ENCODE measurements at places on chromosomes 1 and 21.
A peak's percentile ranks its signal among the peaks of the same experiment; 100 is the strongest.

DNA sequence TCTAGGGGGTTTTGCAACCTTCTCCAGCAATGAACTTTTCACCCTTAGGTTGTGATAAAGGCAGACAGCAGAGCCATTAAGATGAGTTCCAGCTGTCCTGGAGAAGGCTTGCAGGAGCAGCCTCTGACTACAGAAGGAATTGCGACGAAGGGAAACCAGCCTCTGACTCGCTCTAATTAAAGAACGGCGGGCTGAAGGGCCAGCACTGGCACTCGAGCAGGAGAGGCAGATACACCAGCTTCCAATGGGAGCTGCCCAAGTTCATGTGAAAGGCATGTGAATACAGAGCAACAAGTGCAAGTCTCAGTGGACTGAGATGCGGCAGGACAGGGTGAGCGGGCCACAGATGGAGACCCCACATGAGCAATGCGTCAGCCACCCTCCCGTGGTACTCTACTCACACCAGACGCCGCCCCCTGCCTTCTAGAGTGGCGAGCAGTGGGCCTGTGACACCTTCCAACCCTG is 15.7 kb downstream of the RCC2 start:
- no peak for DNase-seq

- no peak for DNase-seq
Observed at GRCh38 chr1:147635342-147635741, 35.0 kb downstream of the ACP6 start.

GRCh38 chr1:161162806-161163205 is 3.4 kb upstream of the PPOX start:
- DNase-seq, result no peak

DNA sequence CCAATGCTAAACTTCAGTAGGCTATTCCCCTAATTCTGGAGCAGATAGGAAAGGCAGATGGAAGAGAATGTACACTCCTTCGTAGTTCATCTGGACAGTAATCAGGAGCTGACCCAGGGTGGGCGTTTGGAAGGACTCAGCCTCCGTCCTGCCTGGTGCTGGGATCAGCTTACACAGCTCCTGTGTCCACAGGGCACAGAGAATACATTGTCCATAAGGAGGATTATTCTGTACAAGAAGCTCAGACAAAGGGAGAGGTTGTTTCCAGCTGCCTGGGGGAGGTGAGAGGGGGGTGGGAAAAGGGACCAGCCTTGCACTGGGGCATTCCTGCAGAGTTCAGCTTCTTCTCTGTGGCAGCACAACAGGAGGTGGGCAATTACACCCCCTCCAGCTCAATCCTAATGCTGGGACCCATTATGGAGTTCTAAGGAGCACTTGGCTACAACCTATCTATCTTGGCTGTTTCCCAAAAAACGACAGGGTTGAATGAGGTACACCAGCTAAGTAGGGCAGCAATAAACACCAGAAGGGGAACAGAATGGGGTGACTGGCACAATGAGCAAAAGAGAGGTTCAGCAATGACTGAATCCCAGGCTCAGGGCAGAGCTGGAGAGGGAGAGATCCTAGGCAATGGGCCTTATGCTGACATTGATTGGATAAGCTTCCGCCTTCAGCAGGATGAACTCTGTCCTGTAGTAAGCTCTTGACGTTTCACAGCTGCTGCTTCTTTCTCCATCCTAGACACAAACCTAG is 7.4 kb downstream of the MED8 start:
- no peak for DNase-seq

- no peak for DNase-seq
Observed at GRCh38 chr1:94284476-94284875, 47.1 kb upstream of the ARHGAP29 start.

DNA sequence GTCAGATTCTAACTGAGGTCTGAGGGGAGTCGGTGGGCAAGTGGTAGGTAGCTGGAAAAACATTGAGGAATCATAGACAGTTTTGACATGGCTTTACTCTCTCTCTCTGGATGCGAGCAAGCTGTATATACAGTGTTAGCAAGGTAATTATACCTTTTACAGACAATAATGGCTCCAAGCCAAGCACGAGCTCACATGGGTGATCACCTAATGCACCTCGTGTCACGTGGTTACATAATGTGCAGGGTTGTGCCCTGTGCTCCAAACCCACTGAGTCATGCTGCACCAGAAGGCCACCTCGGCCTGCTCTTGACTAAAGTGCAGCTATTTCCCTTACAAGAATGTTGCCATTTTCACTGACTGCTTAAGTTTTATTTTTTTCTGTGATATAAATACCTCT is 7.6 kb upstream of the CLCA2 start:
- DNase-seq, result no peak

GRCh38 chr1:115595279-115596079 is 46.3 kb upstream of the VANGL1 start:
- DNase-seq, result peak; percentile 76

DNA sequence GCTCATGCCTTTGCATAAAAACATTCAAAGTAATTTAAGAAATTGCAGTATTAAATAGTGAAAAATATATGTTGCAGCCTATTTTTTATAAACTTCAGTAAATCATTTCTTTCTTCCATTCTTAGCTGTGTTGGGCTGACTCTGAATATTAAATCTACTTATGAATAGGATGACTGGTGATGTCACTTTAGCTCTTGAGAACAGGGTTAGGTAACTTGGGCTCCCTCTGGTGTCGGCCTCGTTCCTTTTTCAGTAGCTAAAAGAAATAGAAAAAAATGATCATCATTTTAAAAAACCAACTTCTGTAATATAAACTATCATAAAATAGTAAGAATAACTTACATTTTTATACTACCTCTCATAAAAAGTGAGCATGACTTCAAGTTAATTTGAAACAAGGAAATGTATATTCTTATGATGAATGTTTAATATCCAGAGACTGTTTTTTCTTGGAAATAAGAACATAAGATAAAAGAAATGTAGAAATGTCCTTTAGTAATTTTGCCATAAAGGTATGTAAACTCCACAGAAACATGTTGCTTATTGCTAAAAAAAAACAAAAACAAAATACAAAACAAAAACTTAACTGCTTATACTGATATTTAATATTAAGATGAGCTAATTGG is 26.8 kb upstream of the NCAM2 start:
- no peak for DNase-seq

GRCh38 chr1:13775459-13775858 is 75.5 kb downstream of the PRDM2 start:
- DNase-seq, result no peak

- DNase-seq, result no peak
Observed at GRCh38 chr1:97383797-97384196, 537.0 kb downstream of the DPYD start.

GRCh38 chr1:198903203-198903602 is 264.4 kb downstream of the PTPRC start:
- no peak for DNase-seq

GRCh38 chr1:101567582-101568189 is 330.9 kb downstream of the S1PR1 start:
- no peak for DNase-seq

- DNase-seq, result no peak
Observed at GRCh38 chr1:213724640-213725536, 262.9 kb upstream of the PROX1 start.

DNA sequence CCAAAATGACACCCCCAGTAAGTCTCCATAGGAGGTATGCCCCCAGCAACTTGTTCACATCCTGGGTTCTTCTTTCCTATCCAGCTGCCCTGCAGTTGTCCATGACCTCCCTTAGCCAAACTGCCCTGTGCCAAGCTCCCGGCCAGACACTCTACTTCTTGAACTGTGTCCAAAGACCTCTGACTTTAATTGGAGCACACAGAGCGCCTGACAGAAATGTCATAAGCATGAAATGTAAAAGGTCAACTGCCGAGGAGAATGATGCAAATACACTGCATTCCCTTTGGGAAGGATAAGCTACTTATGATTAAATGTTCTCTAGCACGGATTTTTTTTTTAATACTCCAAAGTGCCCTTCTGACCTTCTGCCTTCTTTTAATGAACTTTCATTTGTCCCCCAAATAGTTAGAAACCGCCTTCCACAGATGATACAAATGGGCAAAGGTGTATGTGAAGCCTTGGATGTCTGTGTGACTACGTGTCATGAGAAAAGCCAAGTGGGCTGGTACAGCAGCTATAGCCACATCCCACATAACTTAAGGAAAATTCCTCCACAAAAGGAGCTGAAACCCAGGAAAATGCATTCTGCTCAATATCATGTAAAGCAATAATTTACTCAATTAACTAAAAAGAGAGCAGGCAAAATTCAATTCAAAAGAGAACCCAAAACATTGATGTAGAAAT is 26.8 kb downstream of the PALMD start:
- DNase-seq, result no peak

GRCh38 chr1:155069551-155070157 is 6.1 kb downstream of the EFNA4 start:
- no peak for DNase-seq

DNA sequence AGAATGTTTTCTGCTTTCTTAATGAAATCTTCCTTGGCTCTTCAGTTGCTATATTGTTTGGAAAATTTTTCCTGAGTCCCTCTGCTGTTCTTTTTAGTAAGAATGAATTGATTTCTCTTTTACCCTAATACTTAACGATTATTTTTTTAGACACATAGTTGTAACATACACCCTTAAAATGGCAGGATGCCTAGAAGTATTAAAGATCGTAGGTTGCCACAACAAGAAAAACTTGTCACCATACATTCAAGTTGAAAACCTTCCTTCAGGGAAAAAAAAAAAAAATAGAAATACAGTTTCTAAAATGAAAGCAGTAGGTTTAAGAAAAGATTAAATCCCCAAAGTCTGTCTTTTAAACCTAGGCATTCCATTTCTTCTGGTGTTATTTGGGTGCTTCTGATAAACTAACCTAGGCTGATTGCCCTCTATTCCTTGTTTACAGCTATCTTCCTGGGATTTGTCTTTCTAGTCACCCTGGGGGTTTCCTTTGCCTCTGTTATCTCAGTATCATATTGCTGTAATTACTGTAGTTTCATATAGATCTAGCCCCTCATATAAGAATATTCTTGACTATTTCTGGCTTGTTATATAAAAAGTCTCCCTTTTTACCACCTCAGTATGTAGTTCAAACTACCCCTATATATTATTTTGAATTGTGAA is 16.8 kb downstream of the SUCO start:
- DNase-seq, result no peak

GRCh38 chr21:45350206-45350854 is 54.6 kb upstream of the COL18A1 start:
- no peak for DNase-seq

GRCh38 chr1:225437710-225438437 is 10.0 kb upstream of the LBR start:
- no peak for DNase-seq

GRCh38 chr1:24157918-24158481 is 15.1 kb upstream of the IL22RA1 start:
- DNase-seq, result no peak

DNA sequence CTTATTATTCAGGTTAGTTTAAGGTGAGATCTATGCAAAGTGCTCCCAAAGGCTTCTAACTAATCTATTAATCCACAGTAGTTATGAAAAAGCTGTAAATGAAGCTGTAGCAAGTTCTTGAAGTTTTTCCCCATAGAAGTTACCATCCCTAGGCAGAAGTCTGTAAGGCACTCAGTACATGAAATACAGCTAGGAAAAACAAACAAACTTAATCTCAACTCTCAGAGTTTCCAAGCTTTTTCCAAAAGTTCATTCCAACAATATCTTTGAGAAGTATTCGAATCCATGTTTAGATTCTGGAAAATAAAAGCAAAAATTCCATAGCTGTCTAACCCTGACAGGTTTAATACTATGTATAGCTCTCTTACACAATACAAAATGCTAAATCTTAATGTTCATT is 41.2 kb downstream of the SORT1 start:
- DNase-seq, result no peak

GRCh38 chr21:17295997-17296396 is 216.8 kb upstream of the CXADR start:
- no peak for DNase-seq

DNA sequence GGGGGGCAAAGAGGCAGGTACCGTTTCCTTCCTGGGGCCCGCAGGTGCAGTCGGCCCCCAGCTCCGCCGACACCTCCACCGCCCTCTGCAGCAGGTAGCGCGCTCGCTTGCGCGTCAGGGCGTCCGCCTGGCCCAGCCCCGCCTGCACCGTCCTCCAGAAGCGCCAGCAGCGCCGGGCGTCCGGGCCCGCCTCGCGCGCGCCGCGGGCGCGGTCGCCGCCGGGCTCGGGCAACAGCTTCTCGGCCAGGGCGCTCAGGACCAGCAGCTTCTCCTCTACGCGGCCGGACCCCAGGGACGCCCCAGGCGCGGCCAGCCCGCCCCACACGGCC is 863 bp downstream of the TARBP1 start:
- DNase-seq, result peak; percentile 78

- no peak for DNase-seq
Observed at GRCh38 chr1:59557549-59557885, 257.2 kb upstream of the HOOK1 start.
